ENCODE measurements at places on chromosomes 2 and 18.

GRCh38 chr18:58576638-58577251 is 52.1 kb downstream of the ALPK2 start:
- DNase-seq, result no peak

DNA sequence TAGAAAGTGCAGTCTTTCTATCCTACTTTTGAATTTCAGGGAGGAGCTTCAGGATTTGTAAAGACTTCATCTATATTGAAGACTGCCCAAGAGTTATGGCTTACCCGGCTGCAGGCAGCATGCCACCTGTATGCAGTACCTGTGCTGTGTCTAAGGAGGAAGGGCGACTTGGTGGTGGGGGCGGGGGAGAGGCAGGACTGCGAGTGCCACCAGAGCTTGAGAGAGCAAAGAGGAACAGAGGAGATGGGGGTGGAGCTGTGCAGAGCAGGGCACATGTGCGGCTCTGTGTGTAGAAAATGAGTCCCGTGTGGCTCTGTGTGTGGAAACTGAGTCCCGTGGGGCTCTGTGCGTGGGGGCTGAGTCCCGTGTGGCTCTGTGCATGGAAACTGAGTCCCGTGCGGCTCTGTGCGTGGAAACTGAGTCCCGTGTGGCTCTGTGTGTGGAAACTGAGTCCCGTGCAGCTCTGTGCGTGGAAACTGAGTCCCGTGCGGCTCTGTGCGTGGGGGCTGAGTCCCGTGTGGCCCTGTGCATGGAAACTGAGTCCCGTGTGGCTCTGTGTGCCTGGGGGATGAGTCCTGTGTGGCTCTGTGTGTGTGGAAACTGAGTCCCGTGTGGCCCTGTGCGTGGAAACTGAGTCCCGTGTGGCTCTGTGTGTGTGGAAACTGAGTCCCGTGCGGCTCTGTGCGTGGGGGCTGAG is 43.2 kb downstream of the LDLRAD4 start:
- DNase-seq, result no peak

GRCh38 chr2:43314299-43314927 is 88.0 kb upstream of the ZFP36L2 start:
- no peak for DNase-seq

DNA sequence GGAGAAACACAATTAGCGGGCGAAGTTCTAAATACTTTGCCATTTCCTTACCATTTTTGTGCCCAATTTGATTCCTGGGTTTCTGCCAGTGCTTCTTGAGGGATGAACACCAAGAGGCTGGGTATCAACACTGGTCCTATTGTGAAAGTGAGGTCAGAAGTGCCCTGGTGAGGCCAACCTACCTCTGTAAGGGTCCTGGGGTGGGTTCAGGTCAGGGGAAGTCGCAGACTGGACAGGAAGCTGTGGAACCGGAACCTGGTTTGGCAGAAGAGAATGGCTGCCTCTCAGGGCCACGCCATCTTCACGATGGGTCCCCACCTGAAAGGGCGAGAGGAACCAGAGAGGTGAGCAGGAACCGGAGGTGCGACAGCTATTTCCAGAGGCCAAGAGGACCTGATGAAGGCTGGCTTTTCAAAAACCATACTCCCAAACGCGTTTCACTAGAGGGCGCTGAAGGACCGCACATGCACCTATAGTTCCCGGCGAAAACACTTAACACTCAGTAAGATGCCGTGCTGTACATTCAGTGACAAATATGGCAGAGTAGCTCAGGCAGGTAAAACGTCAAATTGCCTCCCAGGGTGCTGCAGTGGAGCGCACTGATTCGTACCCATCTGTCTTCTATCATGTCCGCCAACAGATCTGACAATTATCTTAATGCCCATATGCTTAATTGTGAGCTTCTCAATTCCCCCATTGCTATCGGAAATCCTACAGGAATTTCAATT is 275.3 kb upstream of the CCDC68 start:
- DNase-seq, result peak; percentile 67

- peak; percentile 70 for DNase-seq
Measured at GRCh38 chr2:105398336-105399206, at the start of gene FHL2. TSS of gene FHL2 (minus strand) at chr2:105399051. CDS start at chr2:105386516, 12,535 bp downstream.

DNA sequence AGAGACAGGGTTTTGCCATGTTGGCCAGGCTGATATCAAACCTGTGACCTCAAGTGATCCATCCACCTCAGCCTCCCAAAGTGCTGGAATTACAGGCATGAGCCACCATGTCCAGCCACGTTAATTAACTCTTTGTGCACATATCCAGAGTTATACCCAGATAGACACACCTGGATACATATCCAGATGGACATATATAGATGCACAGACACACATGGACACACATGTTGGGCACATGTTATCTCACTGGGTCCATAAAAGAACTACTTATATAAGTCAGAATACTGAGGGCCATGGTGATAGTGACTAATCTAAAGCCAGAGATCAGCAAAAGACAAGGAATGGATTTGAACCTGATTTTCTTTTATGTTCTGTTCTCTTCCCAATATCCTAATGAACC is 158.6 kb downstream of the IRS1 start:
- no peak for DNase-seq

DNA sequence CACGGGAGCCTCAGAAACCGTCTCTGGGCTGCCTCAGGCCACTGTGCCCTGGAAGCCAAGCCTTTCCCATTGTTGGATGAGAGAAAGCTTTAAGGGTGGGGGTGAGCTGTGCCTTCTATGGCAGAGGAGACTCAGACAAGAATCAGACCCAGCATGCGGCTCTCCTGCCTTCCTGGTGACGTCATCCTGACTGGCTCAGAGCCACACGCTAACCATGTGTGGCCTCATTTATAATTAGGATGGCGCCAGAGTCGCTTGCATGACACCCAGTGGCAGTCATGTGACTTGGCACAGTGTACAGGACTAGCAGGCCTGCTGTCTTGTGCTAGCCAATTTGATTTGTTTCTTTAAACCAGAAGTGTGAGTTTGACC is 99.1 kb downstream of the SH3BP4 start:
- DNase-seq, result peak; percentile 97

GRCh38 chr18:61064911-61065310 is 268.3 kb upstream of the CDH20 start:
- DNase-seq, result no peak

DNA sequence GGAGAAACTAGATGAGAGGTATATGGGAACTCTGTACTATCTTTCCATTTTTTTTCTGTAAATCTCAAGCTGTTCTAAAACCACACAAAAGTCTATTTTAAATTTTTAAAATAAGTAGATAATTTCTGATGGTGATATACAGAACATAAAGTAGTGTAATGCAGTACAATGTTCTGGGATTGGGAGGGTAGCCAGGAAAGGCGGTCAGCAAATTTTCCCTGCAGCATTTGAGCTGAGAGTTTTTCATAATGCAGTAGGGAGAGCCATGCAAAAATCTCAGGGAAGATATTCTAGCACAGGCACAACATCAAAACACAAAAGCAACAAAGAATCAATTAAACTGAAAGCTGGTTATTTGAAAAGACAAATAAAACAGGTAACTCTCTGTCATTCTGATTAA is 141.5 kb downstream of the NCKAP5 start:
- no peak for DNase-seq
